Activated CD8-positive, alpha-beta memory T cell treated with anti-CD3 and anti-CD28 coated beads, Interleukin-2, amount 50 U/mL, for 4 hours (primary cell): ENCODE measurements at places on chromosomes 16 and 17.
A peak's percentile ranks its signal among the peaks of the same experiment; 100 is the strongest.

- no peak for DNase-seq
These were observed 426.4 kb downstream of the CA10 start for GRCh38 chr17:51731941-51732722.

GRCh38 chr17:64173646-64174045 lies 43.7 kb upstream of the ERN1 start:
- no peak for DNase-seq

GRCh38 chr16:78100112-78100467 lies 636 bp downstream of the WWOX start:
- no peak for DNase-seq

- no peak for DNase-seq
These were observed 53.7 kb downstream of the MAP2K6 start for GRCh38 chr17:69468207-69468606.

GRCh38 chr16:30910427-30911029 lies 12.8 kb upstream of the FBXL19 start:
- no peak for DNase-seq

GRCh38 chr17:17239832-17240231 lies 2.9 kb upstream of the FLCN start:
- no peak for DNase-seq

- DNase-seq: no peak
These were observed at the start of gene WNT9B for GRCh38 chr17:46851029-46851741. WNT9B (plus strand) TSS chr17:46851583; CDS start chr17:46851639, 56 bp downstream.

DNA sequence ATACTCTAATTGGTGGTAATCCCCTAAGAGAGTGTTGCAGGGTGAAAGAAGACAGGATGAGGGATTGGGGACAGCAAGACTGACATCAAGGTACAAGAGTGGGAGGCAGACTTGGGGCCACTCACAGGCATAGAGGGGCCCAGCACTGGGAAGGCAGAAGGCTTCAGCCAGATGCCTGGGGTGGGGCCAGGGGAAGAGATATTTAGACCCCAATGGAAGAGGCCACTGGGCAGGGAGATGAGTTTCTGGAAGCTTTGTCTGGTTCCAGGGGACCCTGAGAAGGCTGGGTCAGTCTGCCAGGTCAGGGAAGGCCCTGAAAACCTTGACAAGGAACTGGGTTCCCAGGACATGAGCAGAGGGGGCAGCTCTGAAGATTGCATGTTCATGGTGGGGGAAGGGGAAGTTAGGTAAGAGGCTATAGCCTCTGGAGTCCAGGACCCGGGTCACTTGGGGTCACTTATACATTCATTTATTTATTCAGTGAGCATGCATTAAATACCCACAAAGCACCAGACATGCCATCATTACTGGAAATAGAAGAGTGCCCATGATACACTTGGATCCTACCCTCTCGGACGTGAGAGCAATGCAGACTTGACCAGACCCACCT lies 92.9 kb downstream of the TMEM132E start:
- DNase-seq: no peak

DNA sequence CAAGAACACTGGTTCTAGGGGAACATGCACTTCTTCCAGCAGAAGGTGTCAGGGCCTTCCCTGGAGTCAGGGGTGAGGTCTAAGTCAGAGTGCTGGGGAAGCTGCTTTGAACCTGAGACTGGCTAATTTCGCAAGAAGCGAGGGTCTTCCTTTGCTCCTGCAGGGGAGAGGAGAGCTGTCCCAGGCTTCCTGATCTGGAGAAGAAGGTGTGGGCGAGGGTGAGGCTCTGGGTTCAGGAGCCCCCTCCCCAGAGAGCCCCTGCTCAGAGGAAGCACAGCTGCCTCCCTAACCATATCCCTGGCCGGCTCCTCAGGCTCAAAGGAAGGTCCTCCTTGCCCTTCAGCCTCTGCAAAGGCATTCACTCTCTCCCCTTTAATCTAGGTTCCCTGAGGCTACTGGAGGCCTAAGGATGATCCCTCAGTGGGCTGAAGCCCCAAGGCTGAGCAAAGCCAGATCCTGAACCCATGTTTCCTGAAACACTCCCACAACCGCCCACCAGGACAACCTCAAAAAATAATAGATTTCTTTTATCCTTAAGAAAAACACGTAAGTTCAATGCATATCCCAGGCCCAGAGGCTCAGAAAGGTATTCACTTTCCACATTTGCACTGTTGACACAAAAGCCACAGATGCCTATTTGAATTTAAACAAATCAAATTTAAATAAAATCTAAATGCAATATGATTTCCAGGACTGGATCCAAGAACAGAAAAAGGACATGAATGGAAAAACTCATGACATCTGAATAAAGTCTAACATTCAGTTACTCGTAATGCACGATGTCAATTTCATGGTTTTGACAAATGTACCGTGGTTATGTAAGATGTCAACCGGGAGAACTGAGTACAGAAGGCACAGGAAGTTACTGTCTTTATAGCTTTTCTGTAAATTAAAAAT lies 71.5 kb upstream of the RCVRN start:
- DNase-seq: no peak

GRCh38 chr17:20033415-20033814 lies 24.3 kb downstream of the SPECC1 start:
- no peak for DNase-seq

- DNase-seq: no peak
These were observed 5.8 kb upstream of the ATP2C2 start for GRCh38 chr16:84362471-84362941.

DNA sequence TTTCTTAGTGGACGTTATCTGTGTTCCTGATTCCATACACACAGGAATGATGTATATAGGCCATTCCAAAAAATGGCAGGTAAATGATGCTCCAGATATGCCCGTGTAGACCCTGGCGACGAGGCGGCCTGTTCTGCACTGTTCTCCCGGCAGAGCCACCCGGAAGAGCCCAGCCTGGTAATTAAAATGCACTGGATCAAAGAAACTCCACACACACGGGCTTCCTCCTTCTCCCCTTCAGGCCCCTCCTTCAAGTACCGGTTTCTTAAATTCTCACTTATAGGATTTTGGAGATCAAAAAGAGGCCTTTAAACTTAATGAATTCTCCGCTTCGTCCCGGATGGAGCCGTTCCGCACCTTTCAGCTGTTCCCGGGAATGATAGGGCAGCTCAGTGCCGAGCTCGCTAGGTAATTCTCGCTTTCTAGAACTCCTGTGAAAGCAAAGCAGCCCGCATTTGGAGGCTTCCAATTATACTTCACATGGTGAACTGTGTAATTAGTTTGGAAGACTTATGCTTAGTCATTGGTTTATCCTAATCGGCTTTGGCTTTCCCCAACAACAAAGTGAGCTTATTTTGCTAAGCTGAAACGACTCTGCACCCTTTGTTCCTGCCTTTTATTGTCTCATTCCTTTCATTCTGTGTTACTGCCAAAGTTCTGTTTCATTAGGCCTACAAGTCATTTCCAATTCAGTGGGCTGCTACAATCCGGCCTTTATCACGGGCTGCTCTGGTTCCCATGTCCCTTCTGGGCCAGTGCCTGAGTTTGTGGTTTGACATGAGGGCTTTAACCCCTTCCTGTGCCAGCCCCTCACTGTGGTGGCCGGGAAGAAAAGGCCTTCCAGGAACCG lies 150.0 kb downstream of the MSI2 start:
- no peak for DNase-seq

DNA sequence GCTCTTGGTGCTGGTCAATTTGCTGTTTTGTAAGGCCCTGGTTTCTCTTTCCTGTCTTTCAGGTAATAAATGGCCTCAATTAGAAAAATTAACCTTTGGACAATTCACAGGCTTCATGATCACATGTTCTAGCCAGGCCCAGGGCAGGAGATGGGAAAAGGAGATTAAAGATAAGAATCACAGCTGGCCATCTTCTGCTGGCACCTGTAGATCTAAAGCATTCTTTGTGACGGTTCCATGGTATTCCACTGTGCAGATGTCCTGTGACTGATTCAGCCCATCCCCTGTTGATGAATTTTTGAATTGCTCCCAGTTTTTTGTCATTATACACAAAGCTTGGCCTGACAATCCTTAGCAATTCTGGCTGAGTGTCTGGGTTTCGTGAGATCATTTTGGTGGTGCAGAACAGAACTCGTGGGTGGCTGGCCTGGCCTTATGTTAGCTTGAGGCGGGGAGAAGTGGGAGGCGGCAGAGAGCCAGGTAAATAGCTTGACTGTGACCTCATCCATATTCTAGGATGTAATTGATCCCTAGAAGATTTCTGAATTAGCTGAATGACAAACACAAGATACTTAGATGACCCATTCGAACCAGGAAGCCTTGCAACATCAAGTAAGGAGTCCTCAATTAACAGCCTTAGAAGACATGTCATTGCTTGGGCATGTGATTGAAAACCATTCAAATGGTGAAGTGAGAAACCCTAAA lies 14.1 kb downstream of the TMC5 start:
- DNase-seq: no peak

- DNase-seq: no peak
These were observed 19.1 kb downstream of the ZFHX3 start for GRCh38 chr16:73028721-73029361.

- no peak for DNase-seq
These were observed 863 bp downstream of the ADPRM start for GRCh38 chr17:10698096-10698818.

GRCh38 chr17:4506892-4507291 lies 8.2 kb downstream of the SPNS2 start:
- no peak for DNase-seq

DNA sequence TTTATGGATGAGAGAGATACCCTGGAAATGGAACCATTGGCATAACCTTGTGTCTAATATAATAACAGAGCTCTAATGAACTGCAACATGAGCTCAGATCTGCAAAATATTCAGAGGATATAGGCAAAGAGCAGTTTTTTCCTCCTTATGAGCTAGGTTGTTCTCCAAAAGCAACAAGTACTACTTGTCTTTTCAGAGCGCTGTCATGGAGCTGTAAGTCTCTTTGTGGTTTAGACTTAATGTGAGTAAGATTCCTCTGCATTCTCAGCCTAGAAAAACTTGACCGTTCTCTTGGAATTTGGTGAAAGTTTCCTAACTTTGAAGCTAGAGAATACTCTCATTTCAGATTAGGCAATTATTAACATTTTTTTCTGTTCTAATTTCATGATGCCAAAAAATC lies 85.2 kb downstream of the FTO start:
- DNase-seq: no peak

GRCh38 chr16:10992112-10992511 lies 47.7 kb downstream of the CLEC16A start:
- no peak for DNase-seq

DNA sequence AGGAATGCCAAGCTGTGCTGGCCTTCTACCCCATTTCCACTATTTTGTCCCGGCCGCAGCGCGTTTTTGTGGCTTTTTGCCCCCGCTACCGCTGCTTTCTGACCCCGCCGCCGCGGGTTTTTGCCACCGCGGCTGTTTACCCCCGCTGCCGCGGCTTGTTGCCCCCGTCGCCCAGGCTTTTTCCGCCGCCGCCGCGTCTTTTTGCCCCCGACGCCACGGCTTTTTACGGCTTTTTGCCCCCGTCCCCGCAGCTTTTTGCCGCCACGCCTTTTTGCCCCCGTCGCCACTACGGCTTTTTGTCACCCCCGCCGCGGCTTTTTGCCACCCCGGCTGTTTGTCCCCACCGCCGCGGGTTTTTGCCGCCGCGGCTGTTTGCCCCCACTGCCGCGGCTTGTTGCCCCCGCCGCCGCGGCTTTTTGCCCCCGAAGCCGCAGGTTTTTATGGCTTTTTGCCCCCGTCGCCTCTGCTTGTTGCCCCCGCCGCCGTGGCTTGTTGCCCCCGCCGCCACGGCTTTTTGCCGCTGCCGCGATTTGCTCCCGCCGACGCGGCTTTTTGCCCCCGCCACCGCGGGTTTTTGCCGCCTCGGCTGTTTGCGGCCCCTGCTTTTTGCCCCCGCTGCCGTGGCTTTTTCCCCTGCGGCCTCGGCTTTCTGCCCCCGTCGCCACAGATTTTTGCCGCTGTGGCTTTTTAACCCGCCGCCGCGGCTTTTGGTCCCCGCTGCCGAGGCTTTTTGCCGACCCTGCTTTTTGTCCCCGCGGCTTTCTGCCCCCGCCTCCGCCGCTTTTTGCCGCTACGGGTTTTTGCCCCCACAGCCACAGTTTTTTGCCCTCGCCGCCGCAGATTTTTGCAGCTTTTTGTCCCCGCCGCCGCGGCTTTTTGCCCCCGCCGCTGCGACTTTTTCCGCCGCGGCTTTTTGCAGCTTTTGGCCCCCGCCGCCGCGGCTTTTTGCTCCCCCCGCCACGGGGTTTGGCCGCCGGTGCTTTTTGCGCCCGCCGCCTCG lies 520.4 kb upstream of the WSB1 start:
- DNase-seq: no peak

GRCh38 chr16:85800321-85800669 lies 800 bp downstream of the COX4I1 start:
- peak; percentile 36 for DNase-seq

GRCh38 chr16:72021043-72021442 lies 12.5 kb downstream of the DHODH start:
- DNase-seq: no peak

- DNase-seq: no peak
These were observed 19.3 kb downstream of the CRISPLD2 start for GRCh38 chr16:84839054-84839453.

DNA sequence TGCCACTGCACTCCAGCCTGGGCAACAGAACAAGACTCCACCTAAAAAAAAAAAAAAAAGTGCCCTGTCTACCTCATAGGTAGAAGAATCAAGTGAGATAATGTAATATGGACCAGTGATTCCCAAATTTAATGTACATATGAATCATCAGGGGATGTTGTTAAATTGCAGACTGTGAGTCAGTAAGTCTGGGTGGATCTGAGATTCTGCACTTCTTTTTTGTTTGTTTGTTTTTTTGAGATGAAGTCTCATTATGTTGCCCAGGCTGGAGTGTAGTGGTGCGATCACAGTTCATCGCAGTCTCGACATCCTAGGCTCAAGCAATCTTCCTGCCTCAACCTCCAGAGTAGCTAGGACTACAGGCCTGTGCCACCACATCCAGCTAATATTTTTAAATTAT lies 31.6 kb downstream of the HOXB1 start:
- no peak for DNase-seq

DNA sequence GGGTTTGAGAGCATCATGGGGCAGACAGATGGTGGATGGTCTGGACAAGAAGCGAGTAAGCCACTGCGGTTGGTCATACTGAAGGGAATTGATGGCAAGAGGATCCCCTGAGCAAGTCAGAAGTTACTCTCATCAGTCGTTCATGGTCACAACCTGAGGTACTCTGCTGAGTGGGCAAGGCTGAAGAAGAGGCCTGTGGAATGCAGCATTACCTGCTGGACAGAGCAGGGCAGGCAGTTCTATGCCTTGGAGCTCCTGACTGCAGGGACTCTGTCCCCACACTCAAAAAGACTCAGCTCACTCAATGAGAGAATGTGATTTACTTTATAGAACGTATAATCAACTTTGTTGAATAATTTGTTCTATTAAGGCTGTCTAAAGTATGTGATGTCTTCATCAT lies 28.3 kb downstream of the ALDH3A2 start:
- DNase-seq: no peak

GRCh38 chr16:15949210-15950160 lies at the start of gene ABCC1:
ABCC1 (plus strand) TSS chr16:15949616; CDS start chr16:15949752, 136 bp downstream.
- peak; percentile 80 for DNase-seq

DNA sequence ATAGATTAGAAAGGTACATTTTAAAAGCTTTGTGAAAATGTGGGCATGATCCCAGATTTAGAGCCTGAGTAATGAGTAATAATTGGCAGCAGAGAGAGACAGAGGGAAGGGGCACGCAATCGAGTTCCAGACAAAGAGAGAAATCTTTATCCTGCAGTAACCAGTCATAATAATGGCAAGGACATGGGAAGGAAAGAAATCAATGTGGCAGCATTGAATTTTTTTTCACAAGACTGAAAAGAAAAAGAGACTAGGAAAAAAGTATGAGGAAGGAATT lies 790.8 kb upstream of the SOX9 start:
- DNase-seq: no peak

GRCh38 chr16:67022531-67023214 lies 6.3 kb upstream of the CBFB start:
- no peak for DNase-seq
